Fibroblast of skin of back (primary cell): ENCODE measurements at places on chromosomes 3 and 15.
A peak's percentile ranks its signal among the peaks of the same experiment; 100 is the strongest.

DNA sequence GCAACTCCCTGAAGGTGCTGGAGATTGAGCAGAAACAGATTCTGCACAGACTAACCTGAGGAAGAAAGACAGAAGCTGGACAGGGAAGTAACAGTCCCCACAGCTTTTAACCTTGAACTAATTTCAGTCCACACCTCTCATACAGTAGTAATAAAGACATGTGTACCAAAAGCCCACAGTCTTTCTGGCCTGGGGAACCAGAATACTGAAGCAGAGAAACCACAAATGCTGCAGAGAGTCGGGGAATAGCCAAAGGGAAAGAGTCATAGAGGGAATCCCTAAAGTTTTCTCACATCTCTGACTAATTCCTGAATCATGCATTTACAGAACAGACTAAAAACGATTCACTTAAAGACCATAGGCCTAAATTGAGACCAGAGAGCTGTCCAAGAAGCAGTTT is 503.4 kb upstream of the NECTIN3 start:
- peak; percentile 91 for DNase-seq

DNA sequence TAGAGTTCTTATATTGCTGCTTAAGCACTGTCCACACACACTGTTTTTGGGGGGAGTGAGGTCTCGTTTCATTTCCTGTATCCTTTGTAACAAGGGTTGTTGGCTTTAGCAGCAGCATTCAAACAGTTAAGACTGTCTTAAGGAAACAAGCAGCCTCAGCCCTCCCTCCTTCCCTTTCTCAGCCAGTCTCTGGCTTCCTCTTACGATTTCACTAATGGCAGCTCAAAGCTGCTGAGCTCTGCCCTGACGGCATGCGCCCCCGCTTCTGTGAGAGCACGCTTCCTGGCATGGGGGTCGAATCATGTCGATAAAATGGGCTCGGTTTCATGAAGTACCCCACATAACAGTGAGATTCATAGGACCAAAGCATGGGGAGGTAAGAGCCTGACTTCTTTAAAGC is 105.0 kb downstream of the KLHL25 start:
- DNase-seq = peak; percentile 26

DNA sequence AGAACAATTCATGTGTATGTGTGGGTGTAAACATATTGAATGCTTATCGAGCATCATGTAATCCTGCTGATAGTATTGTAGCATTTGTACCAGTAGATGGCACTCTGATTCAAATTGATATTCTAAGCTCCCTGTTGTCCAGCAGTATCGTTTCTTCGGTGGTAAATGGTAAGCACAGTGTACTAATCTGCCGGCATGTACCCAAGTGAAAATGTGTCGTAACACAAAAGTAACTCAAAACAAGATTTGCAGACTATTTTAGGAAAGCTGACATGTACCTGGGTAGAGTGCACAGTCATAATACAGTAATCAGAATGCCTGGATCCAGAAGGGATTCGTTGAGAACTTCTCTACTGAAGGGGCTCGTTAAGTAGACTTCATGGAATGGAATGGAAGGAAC is 31.7 kb upstream of the MNS1 start:
- DNase-seq = peak; percentile 66

GRCh38 chr15:45126535-45127158 is 3.0 kb downstream of the DUOXA1 start:
- peak; percentile 24 for DNase-seq

- no peak for DNase-seq
Measured at GRCh38 chr3:123080864-123081562, 14.2 kb downstream of the PDIA5 start.
